ENCODE measurements at places on chromosomes 1 and 21.

- DNase-seq = no peak
Measured at GRCh38 chr1:109257682-109258421, 8.5 kb downstream of the CELSR2 start.

DNA sequence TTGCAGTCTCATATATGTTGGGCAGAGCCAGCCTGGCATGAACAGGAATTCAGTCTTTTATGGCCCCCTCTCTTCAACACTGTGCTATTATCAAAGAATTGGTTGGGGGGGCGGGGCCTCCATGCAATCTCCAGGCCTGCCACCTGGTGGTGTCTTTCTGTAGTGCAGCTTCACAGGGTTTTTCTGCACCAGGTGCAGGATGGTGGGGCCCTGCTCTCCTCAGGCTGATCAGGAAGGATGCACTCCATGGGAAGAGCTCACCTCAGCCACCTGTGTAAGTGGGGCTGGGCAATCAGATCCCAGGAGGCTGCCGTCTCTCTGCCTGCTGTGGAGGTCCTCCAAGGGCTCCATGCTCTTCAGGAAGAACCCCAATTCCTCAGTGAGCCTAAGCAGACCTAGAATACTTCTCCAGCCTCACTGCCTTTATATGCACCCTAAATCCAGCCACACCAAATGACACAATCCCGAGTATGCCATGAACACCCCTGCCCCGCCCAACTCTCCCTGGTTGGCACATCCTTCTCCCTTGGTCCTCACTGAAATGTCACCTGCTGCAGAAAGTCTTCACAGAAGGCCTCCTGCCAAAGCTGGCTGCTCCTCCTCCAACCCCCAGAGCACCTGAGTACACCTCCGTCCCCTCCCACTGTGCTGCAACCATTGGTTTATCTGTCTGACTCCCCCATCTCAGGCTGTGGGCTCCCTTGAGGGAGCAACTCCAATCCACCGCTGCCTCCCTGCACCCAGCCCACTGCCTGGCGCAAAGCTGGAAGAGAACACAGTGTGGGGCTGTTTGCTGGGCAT is 16.5 kb downstream of the STK40 start:
- DNase-seq = peak; percentile 86

DNA sequence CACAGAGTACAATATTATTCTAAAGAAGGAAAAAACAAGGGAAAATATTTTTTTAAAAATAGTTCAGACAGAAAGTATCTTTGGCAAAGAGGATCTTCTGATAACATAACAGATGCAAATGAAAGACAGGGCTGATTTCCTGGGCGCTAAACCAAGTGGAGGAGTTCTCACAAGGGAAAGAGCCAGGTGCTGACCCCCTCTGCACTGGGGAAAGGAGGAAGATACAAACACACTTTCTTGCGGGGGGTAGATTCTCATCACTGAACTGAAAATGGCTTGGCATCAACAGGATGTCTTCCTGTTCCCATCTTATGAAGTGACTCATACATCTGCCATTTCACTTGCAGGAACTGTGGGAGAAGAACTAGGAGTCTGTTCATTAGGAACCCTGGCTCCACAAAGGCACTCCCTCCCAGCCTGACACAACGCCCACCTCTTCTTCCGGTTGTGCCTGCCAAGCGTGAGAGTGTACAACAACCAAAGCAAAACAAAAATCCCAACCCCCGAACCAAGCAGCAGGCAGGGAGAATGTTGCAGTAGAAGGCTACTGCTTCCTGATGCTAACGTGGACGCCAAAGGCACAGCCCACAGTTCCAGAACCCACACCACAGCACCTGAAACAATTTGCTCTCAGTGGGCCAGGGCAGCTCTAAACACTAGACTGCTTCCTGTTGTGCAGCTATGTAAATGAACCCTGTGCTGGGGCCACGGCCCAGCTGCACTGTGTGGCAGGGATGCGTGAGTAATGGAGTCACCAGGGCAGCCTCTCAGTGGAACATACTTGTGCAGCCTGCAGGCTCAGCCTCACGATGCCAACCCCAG is 51.0 kb downstream of the GADD45A start:
- DNase-seq = peak; percentile 62

DNA sequence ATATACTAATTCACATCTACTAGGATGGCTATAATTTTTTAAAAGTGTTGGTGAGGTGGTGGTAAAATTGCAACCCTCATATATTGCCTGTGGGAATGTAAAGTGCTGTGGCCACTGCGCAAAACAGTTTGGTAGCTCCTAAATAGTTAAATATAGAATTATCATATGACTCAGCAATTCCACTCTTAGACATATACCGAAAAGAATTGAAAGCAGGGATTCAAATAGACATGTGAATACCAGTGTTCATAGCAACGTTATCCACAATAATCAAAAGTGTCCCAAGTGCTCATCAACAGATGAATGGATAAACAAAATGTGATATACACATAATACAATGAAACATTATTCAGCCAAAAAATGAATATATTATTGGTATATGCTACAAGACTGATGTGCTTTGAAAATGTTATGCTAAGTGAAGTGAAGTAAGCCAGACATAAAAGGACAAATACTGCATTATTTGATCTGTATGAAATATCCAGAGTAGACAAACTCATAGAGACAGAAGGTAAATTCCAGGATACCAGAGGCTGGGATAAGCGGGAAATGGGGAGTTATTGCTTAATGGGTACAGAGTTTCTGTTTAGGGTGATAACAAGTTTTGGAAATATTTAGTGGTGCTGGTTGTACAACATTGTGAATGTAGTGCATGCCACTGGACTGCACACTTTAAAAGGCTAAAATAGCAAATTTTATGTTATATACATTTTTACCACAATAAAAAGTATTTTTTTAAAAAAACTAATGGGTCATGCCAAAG is 342.5 kb downstream of the SEC16B start:
- no peak for DNase-seq

GRCh38 chr1:216686860-216687766 is 36.1 kb downstream of the ESRRG start:
- DNase-seq = no peak

Measured in activated CD4-positive, alpha-beta memory T cell treated with anti-CD3 and anti-CD28 coated beads, Interleukin-2, amount 10 ng/mL, durations not matched to agents 7 days and 5 days (primary cell).